Endothelial cell of umbilical vein (primary cell): ENCODE measurements at places on chromosomes 1 and 21. TPM values are rescaled to one million over a fixed set of nuclear protein-coding genes. Genes with fewer than 3 reads are reported as not detected.

Gene SPATA21
- total RNA-seq, result not detected in 2 replicates

Gene IL22RA1
- total RNA-seq, result not detected in 2 replicates

Gene PCAT6
- 1.5 and 1.7 TPM in 2 replicates for total RNA-seq

Gene COL16A1
- total RNA-seq, result 1.2 and 2.7 TPM in 2 replicates

Gene CRB1
- total RNA-seq, result not detected in 2 replicates

Gene CLDN17
- total RNA-seq, result not detected in 2 replicates

Gene HS2ST1
- total RNA-seq, result 28.7 and 31.2 TPM in 2 replicates

Gene TTC22
- not detected in 2 replicates for total RNA-seq

Gene MAN1C1
- 0.85 and 4.0 TPM in 2 replicates for total RNA-seq

Gene CD46
- total RNA-seq, result 243 and 256 TPM in 2 replicates

Gene ERG
- total RNA-seq, result 210 and 223 TPM in 2 replicates

Gene HHAT
- total RNA-seq, result 2.4 TPM in 2 replicates

Gene SELP
- 0.48 and 1.3 TPM in 2 replicates for total RNA-seq

Gene TSPAN2
- 2.4 and 5.0 TPM in 2 replicates for total RNA-seq

Gene GPX7
- 8.9 and 26.3 TPM in 2 replicates for total RNA-seq

Gene NEK2
- total RNA-seq, result 19.0 and 20.3 TPM in 2 replicates

Gene ANKRD35
- total RNA-seq, result 0.14 and 0.20 TPM in 2 replicates

Gene TMPRSS3
- not detected in 2 replicates for total RNA-seq

Gene TCHH
- not detected in 2 replicates for total RNA-seq

Gene RRP15
- 17.3 and 24.4 TPM in 2 replicates for total RNA-seq

Gene TMPRSS15
- total RNA-seq, result not detected in 2 replicates

Gene EXTL1
- total RNA-seq, result not detected in 2 replicates

Gene KRTAP13-2
- total RNA-seq, result not detected in 2 replicates

Gene S100A10
- 650 and 779 TPM in 2 replicates for total RNA-seq

Gene HORMAD1
- not detected in 2 replicates for total RNA-seq

Gene USH2A
- not detected in 2 replicates for total RNA-seq

Gene HSPG2
- 3,499 and 3,960 TPM in 2 replicates for total RNA-seq

Gene VCAM1
- total RNA-seq, result 1.7 and 2.3 TPM in 2 replicates

Gene GRHL3
- total RNA-seq, result not detected in 2 replicates

Gene TRIM67
- not detected in 2 replicates for total RNA-seq

Gene PROK1
- not detected in 2 replicates for total RNA-seq

Gene ASCL5
- not detected in 2 replicates for total RNA-seq

Gene SNRPE
- 199 and 219 TPM in 2 replicates for total RNA-seq

Gene C1orf53
- total RNA-seq, result 2.1 and 3.5 TPM in 2 replicates

Gene CDKN2C
- 19.6 and 19.8 TPM in 2 replicates for total RNA-seq

Gene FAM72B
- 4.3 and 6.5 TPM in 2 replicates for total RNA-seq

Gene SESN2
- 13.1 and 13.2 TPM in 2 replicates for total RNA-seq

Gene OR2L8
- not detected in 2 replicates for total RNA-seq

Gene PALMD
- 137 and 140 TPM in 2 replicates for total RNA-seq

Gene IQGAP3
- 48.6 and 60.7 TPM in 2 replicates for total RNA-seq

Gene OR2G6
- total RNA-seq, result not detected in 2 replicates

Gene GPR37L1
- total RNA-seq, result not detected in 2 replicates

Gene CYP4Z1
- not detected in 2 replicates for total RNA-seq

Gene SLC44A3
- 0.42 and 0.58 TPM in 2 replicates for total RNA-seq

Gene RBP7
- not detected in 2 replicates for total RNA-seq

Gene DPM3
- 69.6 and 78.8 TPM in 2 replicates for total RNA-seq

Gene RIPPLY3
- total RNA-seq, result not detected in 2 replicates

Gene TAF12
- total RNA-seq, result 15.3 and 18.2 TPM in 2 replicates

Gene MROH9
- not detected in 2 replicates for total RNA-seq
